ENCODE measurements at places on chromosomes 3 and 15.

DNA sequence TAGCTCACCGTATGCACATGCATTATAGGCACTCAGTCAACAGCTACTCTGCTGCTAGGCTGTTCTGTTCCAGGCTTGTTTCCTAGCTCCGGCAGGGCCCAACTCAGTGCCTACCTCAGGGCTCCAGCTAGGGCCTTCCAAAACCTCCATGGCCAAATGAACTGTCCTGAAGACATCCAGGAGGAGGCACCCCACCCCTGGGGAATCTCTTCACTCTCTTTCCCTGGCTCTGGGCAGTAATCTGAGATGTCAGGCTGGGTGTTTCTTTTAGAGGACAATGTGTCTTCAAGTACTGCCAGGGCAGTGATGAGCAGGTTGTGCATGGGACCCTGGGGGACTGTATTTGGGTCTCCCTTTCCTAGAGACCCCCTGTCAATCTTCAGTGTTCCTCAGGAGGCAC is 38.3 kb upstream of the TPM1 start:
- no peak for DNase-seq

DNA sequence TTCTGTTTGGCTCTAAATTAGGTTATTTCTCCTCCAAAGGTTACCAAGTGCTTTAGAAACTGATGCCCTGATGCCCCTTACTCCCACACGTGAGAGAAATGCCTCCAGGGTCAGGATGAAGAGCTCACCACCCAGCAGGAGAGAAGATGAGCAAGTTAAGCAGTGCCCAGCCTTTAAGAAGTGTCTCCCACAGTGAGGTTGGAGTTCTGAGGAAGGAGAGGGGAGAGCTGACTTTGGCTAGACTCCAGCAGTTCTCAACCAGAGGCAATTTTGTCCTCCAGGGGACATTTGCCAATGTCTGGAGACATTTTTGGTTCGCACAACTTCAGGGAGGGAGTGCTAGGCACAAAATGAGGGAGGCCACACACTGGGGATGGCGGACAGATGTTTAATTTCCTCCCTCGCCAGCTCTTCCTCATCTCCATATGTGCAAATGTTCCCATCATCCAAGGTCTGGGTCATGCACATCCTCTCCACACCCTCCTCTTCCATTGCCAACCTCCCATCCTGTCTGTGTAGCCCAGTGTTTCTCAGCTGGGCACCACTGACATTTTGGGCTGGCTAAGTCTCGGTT is 50.6 kb upstream of the SLC7A14 start:
- no peak for DNase-seq

DNA sequence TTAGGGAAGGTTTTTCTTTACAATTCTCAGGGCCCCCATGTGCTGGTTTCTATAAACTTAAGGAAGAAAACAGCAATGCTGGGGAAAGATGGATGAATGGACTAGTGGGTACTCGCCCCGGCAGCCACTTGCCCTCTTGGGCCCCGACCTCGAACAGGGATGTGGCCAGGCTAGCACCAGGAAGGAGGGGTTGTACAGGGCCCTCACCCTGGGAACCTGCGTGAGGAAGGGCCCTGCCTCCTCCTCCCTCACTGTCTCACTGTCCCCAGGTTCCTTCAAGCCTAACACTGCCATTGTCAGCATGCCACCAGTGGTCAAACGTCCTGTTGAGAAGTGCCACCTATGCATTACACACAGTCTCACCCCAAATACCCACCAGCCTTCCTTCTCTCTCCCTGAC is 9.1 kb downstream of the ADAMTS17 start:
- DNase-seq: no peak

GRCh38 chr15:63514531-63514943 is 10.1 kb downstream of the USP3 start:
- no peak for DNase-seq

DNA sequence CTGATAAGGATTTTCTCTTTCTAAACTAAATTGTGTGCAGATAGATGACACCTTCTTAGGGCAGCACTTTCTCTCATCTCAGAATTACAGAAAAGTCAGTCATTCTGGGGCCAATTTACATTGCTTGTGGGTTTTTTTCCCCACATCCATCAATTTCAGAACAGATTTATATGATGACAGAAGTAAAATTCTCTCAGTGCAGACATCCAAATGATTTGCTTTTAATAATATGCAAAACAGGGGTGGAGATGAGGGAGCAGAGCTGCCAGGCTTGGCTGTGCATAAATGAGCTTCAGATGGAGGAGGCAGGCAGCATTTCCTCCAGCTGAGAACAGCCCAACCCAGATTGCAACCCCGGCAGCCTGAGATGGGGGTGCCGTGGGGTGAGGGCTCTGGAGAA is 44.0 kb downstream of the EDEM1 start:
- DNase-seq: no peak

- no peak for DNase-seq
These were observed 380.7 kb upstream of the GOLIM4 start for GRCh38 chr3:168476360-168476980.

DNA sequence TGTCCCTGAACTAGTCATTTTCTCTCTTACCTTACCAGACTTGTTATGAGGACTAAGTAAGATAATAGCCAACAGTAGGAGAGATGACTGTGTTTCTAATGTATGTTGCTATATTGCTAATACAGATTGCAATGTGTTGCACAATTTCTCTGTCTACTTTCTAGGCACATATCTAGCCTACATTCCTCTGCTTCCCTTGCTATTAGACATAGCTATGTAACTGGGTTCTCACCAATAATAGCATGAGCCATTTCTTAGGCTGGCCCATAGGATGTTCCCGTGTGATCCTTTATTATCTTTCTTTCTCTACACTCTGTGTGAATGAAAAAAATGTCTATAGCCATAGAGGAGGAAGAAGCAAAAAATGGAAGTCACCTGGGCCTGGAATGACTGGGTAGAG is 6.8 kb upstream of the LRRN1 start:
- no peak for DNase-seq

DNA sequence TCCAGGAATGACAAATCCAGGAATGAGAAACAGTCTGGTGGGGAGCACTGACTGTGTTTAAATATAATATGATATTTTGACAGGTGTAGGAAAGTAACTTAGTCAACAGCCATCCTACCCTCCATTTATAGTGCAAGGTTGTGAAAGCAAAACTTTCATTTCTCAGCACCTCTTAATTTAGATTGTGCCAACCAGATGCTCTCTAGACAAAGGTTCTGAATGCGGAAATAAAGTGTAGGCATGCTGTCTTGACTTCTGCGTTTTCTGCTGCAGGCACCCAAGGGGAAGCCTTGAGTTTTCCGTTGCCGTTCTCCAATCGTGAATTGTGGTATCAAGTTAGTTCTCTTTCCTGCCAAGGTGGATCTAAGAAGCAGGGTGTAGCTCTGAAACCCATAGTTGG is 261.9 kb upstream of the SUCLG2 start:
- DNase-seq: no peak

- no peak for DNase-seq
These were observed 18.8 kb downstream of the MYL3 start for GRCh38 chr3:46844397-46844796.

GRCh38 chr3:188244395-188244861 is 90.5 kb downstream of the LPP start:
- DNase-seq: no peak

DNA sequence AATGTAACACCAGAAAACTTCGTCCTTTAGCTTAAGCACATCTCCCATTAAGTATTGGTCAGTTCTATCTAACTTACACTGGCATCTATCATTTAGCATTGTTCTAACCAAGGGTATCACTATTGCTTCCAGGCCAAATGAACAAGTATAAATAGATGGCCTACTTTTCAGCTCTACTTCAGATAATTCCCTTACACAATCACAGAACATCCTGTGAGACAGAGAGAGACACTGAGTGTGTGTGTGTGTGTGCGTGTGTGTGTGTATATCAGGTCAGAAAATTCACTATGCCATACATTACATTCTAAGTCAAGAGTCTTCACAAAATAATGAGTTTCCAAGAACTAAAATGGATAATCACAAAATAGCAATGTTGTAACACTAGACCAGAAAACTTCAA is 39.1 kb downstream of the SCAPER start:
- DNase-seq: no peak

GRCh38 chr3:46742992-46743585 is 25.4 kb upstream of the PRSS50 start:
- DNase-seq: no peak

DNA sequence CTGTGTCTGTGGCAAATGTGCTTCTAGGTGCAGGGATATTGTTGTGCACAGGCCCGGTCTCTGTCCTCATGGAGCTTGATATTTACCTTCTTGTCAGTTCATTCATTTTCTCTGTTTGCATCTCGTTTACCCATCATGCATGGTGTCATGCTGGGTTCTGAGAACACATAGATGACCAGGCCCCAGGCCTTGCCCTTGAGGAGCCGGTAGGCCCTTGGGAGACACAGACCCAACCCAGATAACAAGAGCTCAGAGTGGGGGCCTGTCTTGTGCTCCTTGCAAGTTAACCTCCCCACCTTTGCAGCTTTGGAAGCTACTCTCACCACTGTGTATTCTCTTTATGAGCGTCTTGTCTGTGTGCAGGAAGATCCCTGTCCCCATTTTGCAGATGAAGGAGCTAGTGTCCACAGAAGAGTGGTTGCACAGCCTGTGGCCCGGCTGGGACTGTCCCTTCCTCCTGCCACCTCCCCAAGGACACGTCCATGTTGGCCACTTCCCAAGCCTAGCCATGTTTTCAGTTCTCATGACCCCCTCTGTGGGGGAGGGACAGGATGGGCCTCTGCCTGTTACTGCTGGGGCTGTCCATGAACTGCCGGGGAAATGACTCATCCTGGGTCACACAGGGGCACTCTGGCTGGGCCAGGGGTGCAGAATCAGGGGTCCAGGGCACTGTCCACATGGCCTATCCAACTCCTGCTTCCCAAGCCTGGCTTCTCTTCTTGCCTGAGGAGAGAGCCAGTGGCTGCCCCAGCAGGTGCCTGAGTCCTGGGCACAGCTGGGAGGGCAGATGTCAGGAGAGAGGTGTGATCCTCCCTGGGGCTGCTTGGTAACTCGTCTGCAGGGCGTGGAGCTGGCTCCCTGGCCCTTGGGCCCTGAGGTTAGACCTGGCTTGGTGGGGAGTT is 3.4 kb downstream of the SNX33 start:
- no peak for DNase-seq

- DNase-seq: no peak
These were observed 23.1 kb downstream of the P3H2 start for GRCh38 chr3:190097617-190098016.

GRCh38 chr3:110711851-110712516 is 359.6 kb upstream of the NECTIN3 start:
- DNase-seq: no peak

DNA sequence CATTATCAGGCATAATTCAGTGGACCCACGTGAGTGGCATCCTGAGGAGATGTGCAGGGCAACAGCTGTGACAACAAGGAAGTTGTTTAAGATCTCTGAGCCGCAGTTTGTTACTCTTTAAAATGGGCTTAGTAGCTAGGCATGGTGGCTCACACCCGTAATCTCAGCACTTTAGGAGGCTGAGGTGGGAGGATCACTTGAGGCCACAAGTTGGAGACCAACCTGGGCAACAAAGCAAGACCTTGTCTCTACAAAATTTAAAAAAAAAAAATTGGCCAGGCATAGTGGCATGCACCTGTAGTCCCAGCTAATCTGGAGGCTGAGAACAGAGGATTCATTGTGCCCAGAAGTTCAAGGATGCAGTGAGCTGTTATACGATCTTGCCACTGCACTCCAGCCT is 12.2 kb downstream of the SUCLG2 start:
- DNase-seq: no peak

- DNase-seq: no peak
These were observed 37.3 kb downstream of the EHHADH start for GRCh38 chr3:185216607-185216958.

GRCh38 chr15:69679623-69680228 is 227.1 kb downstream of the RPLP1 start:
- DNase-seq: no peak

All from stimulated activated CD8-positive, alpha-beta memory T cell treated with anti-CD3 and anti-CD28 coated beads, Interleukin-12 subunit alpha, Interleukin-12 subunit beta, amount 100 ng/mL, for 1 hour (primary cell).